Umbilical cord (tissue), 2 donors: ENCODE measurements at places on chromosomes 4 and X. TPM values are rescaled to one million over a fixed set of nuclear protein-coding genes. Genes with fewer than 3 reads are reported as not detected.

The PPARGC1A gene
- 9.4 TPM for total RNA-seq

The CNKSR2 gene
- total RNA-seq: 16.4 TPM

The PDE6B gene
- total RNA-seq: 7.0 TPM

The ZXDB gene
- total RNA-seq: 14.0 TPM

The STS gene
- total RNA-seq: 5.3 TPM

The FREM3 gene
- 2.2 TPM for total RNA-seq

The GPR173 gene
- total RNA-seq: not detected

The TBC1D9 gene
- total RNA-seq: 38.5 TPM

The MID1IP1 gene
- total RNA-seq: 76.6 TPM

The CXCL8 gene
- 17.1 TPM for total RNA-seq

The GPR50 gene
- 1.2 TPM for total RNA-seq

The RNF175 gene
- total RNA-seq: 1.7 TPM

The TMEM175 gene
- 39.7 TPM for total RNA-seq

The SLC10A4 gene
- total RNA-seq: not detected

The SOD3 gene
- total RNA-seq: 10.4 TPM

The TMEM156 gene
- total RNA-seq: 1.2 TPM

The STBD1 gene
- 29.1 TPM for total RNA-seq

The ANOS1 gene
- 15.9 TPM for total RNA-seq

The YY2 gene
- 2.2 TPM for total RNA-seq

The SLC10A6 gene
- total RNA-seq: not detected

The DMP1 gene
- 2.2 TPM for total RNA-seq

The SYN1 gene
- total RNA-seq: not detected

The SH2D1A gene
- total RNA-seq: 1.2 TPM

The AMER1 gene
- 3.4 TPM for total RNA-seq

The GUCY1B1 gene
- total RNA-seq: 53.9 TPM

The CENPE gene
- total RNA-seq: 4.3 TPM

The ASB12 gene
- 1.9 TPM for total RNA-seq

The BANK1 gene
- total RNA-seq: 15.9 TPM

The TEX13B gene
- 1.2 TPM for total RNA-seq

The ARAP2 gene
- 39.2 TPM for total RNA-seq

The DIPK2B gene
- 0.24 TPM for total RNA-seq

The TEX13C gene
- 2.6 TPM for total RNA-seq

The GABRG1 gene
- total RNA-seq: 6.3 TPM

The S100P gene
- 5.3 TPM for total RNA-seq

The TRIM61 gene
- total RNA-seq: 12.3 TPM

The ENOPH1 gene
- 28.2 TPM for total RNA-seq
